NCI-H2081 (cell line): ENCODE measurements at places on chromosomes 5 and 9.
A peak's percentile ranks its signal among the peaks of the same experiment; 100 is the strongest.

DNA sequence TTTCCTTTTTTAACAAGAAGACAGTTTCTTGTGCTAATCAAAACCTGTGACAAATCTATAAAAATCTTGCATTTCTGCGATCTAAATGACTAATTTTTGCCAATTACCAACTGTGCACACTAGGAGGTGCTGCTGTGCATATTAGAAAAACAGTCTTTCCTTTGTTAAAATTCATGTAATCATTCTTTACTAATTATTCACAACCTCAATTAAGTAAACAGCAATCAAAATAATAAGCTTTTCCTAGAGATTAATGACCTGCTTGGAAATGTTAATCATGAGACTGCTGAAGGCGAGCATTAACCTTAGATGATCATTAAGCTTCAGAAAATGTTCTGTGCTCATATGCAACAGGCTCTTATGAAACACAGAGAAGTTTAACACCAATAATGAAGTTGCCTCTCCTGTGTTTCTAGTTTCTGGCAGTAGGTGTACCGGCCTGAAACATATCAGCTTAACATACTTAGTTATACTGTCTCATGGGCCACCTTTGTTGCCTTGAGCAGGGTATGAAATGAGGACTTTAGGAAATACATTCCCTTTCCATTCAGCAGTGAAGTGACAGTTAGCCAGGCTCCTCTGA, 17.7 kb downstream of the RFESD start:
- no peak for DNase-seq

DNA sequence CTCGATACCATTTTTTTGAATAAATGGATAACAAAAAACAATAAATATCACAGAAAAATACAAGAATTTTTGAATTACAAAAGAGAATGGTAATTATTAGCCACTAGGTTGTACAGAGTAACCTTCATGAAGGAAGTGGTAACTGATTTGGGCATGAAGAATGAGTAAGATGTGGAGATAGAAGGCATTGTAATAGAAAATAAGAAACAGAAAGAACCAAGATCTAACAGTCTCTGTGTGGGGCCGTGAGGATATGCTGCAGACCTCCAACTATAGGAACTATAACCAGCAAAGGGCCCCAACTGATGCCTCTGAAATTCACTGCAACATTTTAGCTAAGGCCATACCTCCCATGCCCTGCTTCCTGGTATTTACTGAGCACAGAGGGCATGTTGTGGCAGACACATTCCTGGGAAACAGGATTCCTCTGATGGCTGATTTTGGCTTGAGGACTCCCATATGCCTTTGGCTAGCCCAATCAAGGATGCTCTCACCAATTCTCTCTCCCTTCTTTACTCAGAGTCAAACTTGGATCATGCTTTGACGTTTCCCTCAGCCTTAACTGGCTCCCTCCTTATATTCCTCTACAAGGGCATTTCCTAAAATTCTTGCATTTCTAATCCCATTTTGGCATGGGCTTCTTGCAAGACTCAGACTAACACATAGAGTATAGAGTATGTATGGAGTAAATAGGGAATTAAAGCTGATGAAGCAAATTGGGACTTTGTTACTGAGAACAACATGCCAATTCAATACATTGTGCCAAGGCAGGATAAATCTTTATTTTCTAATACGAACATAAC, 208.9 kb downstream of the PDE4D start:
- DNase-seq: no peak

DNA sequence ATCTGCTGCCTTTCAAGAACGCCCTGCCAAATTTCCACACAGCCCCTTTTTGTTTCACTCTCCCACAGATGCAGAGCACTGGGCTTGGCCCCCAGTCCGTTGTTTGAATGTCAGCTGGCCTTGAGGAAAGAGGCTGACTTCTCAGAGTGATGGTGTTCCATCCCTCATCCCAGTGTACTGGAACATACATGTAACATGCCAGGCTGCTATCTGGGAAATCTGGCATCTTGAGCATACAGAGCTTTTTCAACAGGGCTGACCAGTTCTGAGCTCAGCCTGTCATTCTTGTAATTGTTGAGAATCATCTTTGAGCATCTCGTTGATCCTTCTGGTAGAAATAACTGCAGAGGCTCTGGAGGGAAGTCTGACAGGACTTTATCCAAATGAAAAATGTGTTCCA, 2.8 kb downstream of the GALNT10 start:
- DNase-seq: no peak

DNA sequence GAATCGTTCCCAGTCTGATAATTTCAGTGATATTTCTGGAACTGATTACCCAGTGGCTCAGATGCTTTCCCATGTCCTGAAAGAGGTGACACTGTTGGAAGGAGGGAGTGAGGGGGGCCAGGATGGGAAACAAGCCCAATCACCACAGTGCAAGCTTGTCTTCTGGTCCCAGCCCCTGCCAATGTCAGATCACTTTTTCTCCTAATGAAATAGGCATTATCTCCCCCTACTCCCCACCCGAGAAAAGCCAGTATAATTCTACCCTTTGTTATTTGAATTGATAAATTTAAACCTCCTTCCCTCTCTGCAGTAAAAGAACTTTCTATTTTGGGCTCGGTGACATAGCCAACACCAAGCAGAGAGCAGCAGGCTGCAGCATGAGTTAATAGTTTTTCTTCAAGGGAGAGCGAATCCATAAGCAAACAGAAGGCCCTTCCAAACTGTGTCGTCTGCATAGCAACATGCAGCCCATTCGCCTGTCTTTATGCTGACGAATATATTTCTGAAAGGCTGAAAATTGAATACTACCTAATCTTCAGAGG, 14.6 kb upstream of the PPP2CA start:
- peak; percentile 50 for DNase-seq

- DNase-seq: no peak
These were observed 144.4 kb downstream of the COMMD10 start for GRCh38 chr5:116229131-116229689.

DNA sequence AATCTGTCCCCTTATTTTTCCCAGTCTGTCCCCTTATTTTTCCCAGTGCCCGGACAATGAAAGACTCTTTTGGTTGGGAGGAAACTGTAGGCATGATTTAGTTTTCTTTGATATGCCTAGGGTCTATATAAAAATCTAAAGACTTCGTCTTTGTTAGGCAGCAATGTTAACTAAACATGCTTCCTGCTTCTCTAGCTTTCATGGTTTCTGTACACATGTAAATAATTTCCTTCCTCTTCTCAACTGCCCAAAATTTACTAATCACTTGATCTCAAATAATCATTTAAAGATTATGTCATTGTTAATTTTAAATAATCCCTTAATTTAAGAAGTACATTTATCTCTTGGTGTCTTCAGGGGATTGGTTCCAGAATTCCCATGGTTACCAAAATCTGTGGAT, 47.8 kb upstream of the RAPGEF6 start:
- no peak for DNase-seq

DNA sequence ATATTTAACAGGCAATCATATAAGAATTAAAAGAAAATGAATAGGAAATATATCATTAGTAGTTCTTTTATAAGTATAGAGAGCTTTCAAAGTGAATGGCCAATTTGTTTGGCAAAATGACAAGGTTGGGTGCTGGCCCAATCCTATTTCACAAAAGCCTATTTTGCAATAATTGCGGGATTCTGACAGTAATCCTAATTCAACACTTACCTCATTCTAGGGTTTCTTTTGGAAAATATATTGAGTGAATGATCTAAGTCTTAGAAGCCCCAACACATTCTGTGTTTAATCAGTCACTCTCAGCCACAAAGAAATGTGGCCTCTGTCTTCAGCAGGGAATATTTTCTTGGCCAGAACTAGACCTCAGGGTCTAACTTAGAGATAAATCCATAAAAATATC, 835.9 kb upstream of the ZNF608 start:
- no peak for DNase-seq
